Tibial nerve (tissue), 4 donors: ENCODE measurements at places on chromosomes 2 and 18. TPM values are rescaled to one million over a fixed set of nuclear protein-coding genes. Genes with fewer than 3 reads are reported as not detected.

The EMILIN1 gene
- 56.6 TPM for total RNA-seq

The TWSG1 gene
- total RNA-seq = 64.9 TPM

The MC5R gene
- total RNA-seq = not detected

The NOL4 gene
- total RNA-seq = not detected

The PROM2 gene
- total RNA-seq = 3.7 TPM

The SKA1 gene
- not detected for total RNA-seq

The IFT172 gene
- 51.0 TPM for total RNA-seq

The PIGN gene
- total RNA-seq = 37.4 TPM

The COBLL1 gene
- 190 TPM for total RNA-seq
